Fibroblast of skin of right biceps (primary cell): ENCODE measurements at places on chromosomes 12 and 14.
A peak's percentile ranks its signal among the peaks of the same experiment; 100 is the strongest.

DNA sequence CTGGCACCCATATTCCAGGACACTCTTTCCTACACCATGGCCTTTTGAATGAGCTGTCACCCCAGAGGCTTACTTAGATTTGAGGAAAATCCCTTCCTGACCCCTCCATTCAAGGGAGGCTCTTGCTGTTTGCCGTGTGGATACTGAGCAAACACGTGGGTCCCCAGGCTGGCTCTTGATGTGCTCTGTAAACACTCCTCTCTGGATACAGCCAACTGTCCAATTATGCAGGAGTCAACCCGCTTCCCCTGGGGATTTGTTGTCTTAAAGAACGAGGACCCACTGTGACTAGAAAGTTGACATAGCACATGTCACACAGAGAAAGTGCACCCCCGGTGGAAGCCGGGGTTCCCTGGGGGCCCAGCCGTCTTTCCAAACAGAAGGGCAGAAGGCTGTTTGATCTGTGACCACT lies 75.8 kb upstream of the CEP83 start:
- DNase-seq, result no peak

- peak; percentile 98 for DNase-seq
These were observed 16.7 kb upstream of the EID3 start for GRCh38 chr12:104286516-104287482.

DNA sequence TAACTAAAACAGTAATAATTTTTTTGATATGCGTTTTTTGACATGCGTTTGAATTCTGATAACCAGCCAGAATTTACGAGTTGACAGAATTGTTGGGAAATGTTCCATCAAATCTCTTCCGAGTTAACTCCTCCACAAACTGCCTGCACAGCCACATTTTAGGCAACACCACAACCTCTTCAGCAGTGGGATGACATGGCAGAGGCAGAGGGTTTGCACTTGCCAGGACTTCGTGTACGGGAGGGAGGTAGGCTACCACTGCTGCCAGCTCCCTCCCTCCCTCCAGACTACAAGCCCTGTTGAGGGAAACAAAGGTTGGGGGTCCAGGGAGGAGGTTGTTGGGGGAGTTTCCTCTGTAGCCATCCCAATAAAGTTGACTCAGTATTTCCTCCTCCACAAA lies 14.5 kb upstream of the ACTR6 start:
- DNase-seq, result no peak

GRCh38 chr12:47885566-47885965 lies 19.2 kb downstream of the VDR start:
- no peak for DNase-seq

DNA sequence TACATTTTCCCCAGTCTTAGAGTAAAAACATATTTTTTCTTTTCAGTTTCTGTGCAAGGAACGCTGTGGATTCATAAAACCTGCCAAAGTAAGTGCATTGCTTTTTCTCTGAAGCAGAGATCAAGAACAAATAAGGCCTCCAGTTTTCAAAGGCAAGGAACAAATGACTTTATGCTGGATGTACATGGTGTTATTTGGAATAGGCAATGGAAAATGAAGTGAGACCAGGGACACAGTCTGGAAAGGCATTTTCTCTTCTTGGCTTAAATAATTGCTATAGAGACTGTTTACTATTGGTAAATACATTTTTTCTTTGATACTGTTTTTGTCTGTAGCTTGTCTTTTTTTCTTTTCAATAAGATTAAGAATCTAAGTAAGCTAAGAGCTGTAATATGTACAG lies 725.9 kb upstream of the MDGA2 start:
- DNase-seq, result no peak

GRCh38 chr12:46300910-46301309 lies 32.1 kb upstream of the SLC38A1 start:
- DNase-seq, result no peak
